ENCODE measurements at places on chromosomes 3 and 15.

DNA sequence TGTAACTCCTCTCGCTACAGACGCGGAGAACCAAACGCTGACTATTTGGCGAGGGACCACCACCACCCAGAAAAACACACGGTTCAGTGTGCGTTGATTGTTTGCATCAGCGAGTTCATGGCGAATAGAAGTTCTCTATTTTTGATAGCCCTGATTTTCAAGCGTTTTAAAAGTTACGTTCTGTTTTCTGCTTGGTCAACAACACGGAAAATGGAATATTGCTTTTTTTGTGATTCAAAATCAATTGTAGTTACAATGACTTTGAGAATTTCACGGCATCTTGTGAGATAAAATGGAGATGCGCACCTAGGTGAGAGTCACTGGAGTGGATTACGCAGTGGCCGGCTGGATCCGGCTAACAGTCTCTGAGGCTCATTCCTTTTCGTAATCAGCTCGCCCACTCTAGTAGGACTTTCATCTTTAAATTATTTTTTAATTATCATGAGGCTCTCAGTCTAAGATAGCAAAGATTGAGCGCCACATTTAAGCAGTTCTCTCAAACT is 54.8 kb downstream of the CCDC54 start:
- no peak for DNase-seq

DNA sequence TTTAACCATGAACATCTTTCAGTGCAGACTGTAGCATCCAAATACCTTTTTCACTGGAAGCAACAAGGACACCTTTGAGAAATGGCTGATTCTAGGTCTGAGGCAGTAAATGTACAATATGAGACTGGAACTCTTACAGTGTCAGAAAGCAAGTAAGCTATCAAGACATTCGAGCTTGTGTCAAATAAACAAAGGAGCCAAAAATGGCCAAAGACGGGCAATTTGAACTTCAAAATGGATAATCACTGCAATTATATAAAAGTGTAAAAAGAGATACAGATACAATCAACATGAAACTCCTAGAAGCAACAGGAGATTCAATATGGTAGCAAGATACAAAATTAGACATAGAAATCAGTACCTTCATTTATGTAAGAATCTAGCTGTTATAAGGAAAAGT is 138.5 kb upstream of the CCDC54 start:
- DNase-seq: no peak

DNA sequence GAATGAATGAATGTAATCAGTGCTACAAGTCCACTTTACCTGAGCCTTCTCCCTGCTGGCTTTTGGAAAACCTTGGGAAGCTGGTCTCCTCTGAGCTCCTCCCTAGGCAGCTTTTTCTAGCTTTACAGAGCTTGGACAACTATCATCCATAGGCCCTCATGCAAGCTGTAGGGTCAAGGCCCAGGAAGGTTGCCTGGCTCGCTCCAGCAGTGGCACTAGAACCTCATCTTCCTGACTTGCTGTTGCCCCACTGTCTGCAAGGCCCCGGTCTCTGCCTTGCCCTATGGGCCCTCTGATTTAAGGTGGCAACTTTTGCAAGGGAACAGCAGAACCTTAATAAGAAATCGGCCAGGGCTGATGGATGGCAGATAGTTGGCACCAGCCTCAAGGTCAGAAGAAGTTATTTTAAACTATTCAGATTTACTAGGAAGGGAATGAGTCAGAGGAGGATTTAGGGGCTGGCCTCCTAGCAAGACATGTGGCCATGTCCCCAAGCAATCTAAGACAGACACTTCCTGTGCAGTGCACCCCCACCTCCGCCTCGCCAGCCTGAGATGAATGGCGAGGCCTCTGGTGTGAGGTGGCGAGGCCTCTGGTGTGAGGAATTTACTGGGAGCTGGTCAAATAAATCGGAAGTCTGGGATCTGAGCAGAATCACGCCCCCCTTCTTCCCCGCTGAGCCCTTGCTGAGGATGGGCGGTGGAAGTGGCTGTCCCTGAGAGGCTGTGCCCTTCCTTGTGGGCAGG is 180.8 kb downstream of the MEGF11 start:
- no peak for DNase-seq

DNA sequence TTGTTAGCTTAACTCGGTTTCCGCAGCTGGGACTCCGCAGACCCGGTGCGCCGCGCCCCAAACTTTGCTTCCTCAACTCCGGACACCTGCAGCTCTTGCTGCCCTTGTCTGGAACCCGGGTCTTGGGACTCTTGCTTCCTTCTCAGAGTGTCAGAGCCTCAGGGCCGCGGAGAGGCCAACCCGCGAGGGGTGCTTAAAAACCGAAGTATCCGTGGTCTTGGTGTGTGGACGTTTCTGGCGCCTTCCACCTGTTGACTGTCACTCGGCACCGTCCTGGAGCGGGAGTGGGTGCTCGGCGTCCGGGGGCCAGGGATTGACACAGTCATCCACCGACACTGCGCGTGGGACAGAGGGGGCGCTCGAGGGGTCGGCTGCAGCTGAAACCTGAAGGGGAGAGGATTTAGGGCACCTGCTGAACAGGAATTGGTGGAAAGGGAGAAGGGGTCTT is 386 bp downstream of the SQOR start:
- DNase-seq: peak; percentile 49

GRCh38 chr15:69718916-69719315 is 266.3 kb downstream of the RPLP1 start:
- DNase-seq: no peak
